AG04450 (cell line): ENCODE measurements at places on chromosomes 2 and 18.

DNA sequence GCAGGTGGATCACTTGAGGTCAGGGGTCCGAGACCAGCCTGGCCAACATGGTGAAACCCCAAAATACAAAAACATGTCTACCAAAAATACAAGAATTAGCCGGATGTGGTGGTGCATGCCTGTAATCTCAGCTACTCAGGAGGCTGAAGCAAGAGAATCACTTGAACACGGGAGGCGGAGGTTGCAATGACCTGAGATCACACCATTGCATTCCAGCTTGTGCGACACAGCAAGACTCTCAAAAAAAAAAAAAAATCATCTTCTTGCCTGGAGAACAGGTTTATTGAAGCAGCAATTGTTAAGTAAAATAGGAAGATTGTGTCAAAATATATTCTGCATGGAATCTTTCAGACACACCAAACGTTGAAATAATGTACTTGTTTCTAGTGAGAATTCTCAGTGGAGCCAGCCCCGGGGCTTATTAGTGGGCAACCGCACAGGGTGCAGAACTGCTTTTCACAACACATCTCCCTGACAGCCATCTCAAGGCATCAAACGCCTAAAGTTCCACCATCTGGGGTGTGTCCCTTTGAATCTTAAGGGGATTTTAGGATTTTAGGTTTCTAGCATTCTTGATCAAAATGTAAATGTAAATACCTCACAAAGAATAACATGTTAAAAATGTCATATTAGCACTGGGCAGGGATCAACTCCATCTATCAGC lies 28.6 kb upstream of the PPP4R1 start:
- no peak for DNase-seq

GRCh38 chr18:55743736-55744135 lies 155.7 kb upstream of the TCF4 start:
- no peak for DNase-seq

- DNase-seq = no peak
Observed at GRCh38 chr2:62724886-62725711, 19.6 kb downstream of the EHBP1 start.

DNA sequence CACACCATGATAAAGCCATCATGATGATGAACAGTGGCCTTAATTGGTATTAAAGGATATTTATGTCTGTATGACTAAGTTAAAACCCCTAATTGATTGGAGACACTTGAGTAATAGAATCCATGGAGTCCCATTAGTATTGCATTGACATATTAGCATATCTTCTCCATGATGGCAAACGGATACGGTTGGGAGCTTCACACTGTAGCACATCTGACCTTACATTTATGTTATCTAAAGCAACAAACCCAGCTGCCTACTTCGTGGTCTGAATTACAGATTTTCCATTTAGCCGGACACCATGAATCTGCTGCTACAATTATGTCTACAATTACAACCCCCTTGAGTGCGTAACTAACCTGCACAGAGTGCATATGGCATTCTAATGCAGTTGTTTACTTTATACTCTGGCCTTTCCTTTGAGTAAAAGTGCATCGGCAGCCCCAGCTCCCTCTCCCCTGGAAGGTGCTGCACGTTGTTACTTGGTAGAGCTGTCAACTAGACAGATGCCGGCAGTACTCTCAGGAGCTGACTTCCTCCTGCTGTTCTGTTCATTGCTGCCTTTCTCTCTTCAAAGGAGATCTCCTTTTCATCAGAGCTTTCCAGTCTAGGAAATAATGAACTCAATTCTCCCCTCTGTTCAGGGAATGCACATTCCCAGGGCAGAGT lies 92.1 kb downstream of the LRRC30 start:
- no peak for DNase-seq

DNA sequence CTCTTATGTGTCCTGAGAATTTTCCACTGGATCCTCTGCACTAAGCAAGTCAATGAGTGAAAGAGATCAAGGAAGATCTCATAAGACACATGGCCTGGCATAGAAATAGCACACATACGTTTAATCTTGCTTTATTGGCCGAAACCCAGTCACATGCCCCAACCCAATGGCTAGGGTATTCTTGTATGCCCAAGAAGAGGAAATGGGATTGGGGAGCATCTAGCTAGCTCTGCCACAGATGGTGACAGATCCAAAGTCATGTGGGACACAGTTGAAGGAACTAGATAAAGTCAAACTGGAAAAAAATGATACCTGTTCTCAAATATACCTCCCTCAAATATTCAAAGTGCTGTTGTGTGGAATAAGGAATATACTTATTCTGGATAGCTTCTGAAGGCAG lies 74.7 kb downstream of the CD28 start:
- no peak for DNase-seq

- no peak for DNase-seq
Observed at GRCh38 chr18:42258301-42258965, 303.4 kb downstream of the PIK3C3 start.

DNA sequence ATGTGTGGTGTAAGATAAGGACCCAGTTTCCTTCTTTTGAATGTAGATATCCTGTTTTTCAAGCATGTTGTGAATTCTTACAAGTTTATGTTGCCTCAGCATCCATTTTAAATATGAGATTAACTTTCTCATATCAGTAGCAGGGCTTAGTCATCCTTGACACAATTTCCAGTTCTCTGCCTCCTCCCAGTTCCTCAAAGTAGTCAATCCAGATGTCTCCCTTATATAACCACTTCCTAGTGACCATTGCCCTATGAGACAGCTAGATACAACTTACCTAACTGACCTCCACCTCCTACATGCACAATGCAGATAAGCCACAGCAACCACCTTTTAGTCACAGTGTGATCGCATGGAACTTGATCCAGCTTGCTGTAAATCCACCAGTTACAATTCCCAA lies 269.2 kb upstream of the ZNF521 start:
- DNase-seq = no peak

- DNase-seq = no peak
Observed at GRCh38 chr2:20077411-20077940, 26.0 kb upstream of the LAPTM4A start.
